Suprapubic skin (tissue), 4 donors: ENCODE measurements at places on chromosomes 2 and 18.

DNA sequence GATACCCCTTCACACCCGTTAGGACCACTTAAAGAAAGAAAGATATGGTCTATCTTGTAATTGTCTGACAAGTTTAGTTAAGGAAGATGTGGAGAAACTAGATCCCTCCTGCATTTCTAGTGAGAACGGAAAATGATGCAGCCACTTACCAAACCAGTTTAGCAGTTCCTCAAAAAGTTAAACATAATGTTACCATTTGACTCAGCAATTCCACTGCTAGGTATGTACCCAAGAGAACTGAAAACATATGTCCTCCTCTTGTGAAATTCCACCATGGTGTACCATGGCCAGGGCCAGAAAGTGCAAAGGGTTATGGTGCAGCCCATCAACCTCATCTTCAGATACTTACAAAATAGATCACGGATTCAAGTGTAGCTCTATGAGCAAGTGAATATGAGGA lies 79.0 kb upstream of the ID2 start:
- no peaks in the 10 kb centered on the region for H3K36me3 ChIP-seq
- H3K4me1 ChIP-seq: peaks cover 3% of the 10 kb centered on the region
- no peak overlapping the region for H3K4me3 ChIP-seq
- no peak overlapping the region for H3K27ac ChIP-seq

GRCh38 chr2:172155752-172156151 lies 53.1 kb upstream of the DLX2 start:
- DNase-seq: no peak
- no peaks in the 10 kb centered on the region for H3K36me3 ChIP-seq
- H3K27me3 ChIP-seq: peaks cover 6% of the 10 kb centered on the region
- no peak overlapping the region for H3K27ac ChIP-seq
- H3K4me3 ChIP-seq: no peak overlapping the region

- H3K27me3 ChIP-seq: no peaks in the 10 kb centered on the region
- no peaks in the 10 kb centered on the region for H3K36me3 ChIP-seq
- H3K4me3 ChIP-seq: no peak overlapping the region
- H3K4me1 ChIP-seq: peaks cover 6% of the 10 kb centered on the region
- H3K27ac ChIP-seq: no peak overlapping the region
Observed at GRCh38 chr2:227881866-227882517, 10.6 kb downstream of the DAW1 start.

- no peaks in the 10 kb centered on the region for H3K27me3 ChIP-seq
- no peak for DNase-seq
- H3K4me3 ChIP-seq: no peak overlapping the region
- no peaks in the 10 kb centered on the region for H3K4me1 ChIP-seq
Observed at GRCh38 chr2:209472112-209472832, 48.4 kb downstream of the MAP2 start.

GRCh38 chr18:79922971-79923411 lies 28.5 kb downstream of the SLC66A2 start:
- no peak overlapping the region for H3K27ac ChIP-seq
- no peak overlapping the region for H3K4me3 ChIP-seq
- H3K27me3 ChIP-seq: no peaks in the 10 kb centered on the region
- no peaks in the 10 kb centered on the region for H3K4me1 ChIP-seq

GRCh38 chr2:99819766-99820165 lies 322.6 kb downstream of the AFF3 start:
- H3K27me3 ChIP-seq: no peaks in the 10 kb centered on the region
- no peak overlapping the region for H3K4me3 ChIP-seq

GRCh38 chr2:207744050-207744449 lies 25.7 kb downstream of the FZD5 start:
- H3K27me3 ChIP-seq: no peaks in the 10 kb centered on the region
- H3K27ac ChIP-seq: no peak overlapping the region
- DNase-seq: no peak
- H3K4me1 ChIP-seq: no peaks in the 10 kb centered on the region

DNA sequence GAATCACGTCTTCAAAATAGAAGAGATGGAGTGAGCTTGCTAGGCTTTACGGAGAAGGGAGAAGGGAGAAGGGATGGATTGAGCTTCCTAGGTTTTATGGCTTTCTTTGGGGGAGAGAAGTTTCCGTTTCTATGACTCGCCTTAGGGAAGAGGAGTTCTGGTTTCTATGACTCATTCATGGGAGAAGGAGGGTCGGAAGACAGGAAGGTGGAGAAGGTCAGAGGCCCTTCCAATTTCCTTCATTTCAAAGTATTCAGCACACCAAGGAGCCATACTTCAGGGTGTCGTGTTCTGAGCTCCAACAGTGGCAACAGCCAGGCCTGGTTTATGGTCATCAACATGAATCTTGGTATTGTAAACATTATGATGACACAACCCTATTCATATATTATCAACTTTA lies 284.7 kb upstream of the VWC2L start:
- no peak for DNase-seq
- no peaks in the 10 kb centered on the region for H3K4me1 ChIP-seq
- no peak overlapping the region for H3K27ac ChIP-seq

DNA sequence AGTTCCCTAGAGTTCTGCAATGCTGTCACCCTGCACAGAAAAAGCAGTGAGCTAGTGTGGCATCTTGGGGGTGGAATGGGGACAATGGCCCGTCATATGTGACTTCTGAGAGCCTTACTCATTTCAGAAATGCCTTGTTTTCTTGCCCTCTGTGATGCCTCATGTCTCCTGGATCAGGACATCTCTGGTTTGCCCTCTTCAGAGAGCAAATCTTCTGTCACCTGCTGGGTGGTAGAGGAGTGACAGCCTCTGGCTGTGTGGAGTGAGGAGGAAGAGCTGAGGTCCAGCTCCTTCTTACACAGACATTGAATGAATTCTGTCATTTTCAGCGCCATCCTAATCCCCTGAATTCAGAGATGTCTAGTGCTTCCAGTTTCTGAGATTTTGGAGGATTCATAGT lies 55.6 kb upstream of the PHLPP1 start:
- DNase-seq: no peak
- H3K36me3 ChIP-seq: no peaks in the 10 kb centered on the region
- no peaks in the 10 kb centered on the region for H3K27me3 ChIP-seq
- no peak overlapping the region for H3K27ac ChIP-seq

- DNase-seq: no peak
- H3K27me3 ChIP-seq: no peaks in the 10 kb centered on the region
- H3K27ac ChIP-seq: no peak overlapping the region
- peaks cover 14% of the 10 kb centered on the region for H3K4me1 ChIP-seq
Observed at GRCh38 chr2:147051248-147051647, 793.6 kb upstream of the ACVR2A start.

GRCh38 chr2:209501579-209501978 lies 77.7 kb downstream of the MAP2 start:
- H3K27ac ChIP-seq: no peak overlapping the region
- H3K36me3 ChIP-seq: no peaks in the 10 kb centered on the region
- peaks cover under 1% of the 10 kb centered on the region for H3K4me1 ChIP-seq
- H3K27me3 ChIP-seq: no peaks in the 10 kb centered on the region
- no peak overlapping the region for H3K4me3 ChIP-seq
- DNase-seq: no peak

- H3K4me3 ChIP-seq: no peak overlapping the region
- H3K4me1 ChIP-seq: no peaks in the 10 kb centered on the region
- H3K27ac ChIP-seq: no peak overlapping the region
- H3K27me3 ChIP-seq: no peaks in the 10 kb centered on the region
- H3K36me3 ChIP-seq: no peaks in the 10 kb centered on the region
- DNase-seq: no peak
Observed at GRCh38 chr2:6730649-6731532, 134.8 kb downstream of the CMPK2 start.

DNA sequence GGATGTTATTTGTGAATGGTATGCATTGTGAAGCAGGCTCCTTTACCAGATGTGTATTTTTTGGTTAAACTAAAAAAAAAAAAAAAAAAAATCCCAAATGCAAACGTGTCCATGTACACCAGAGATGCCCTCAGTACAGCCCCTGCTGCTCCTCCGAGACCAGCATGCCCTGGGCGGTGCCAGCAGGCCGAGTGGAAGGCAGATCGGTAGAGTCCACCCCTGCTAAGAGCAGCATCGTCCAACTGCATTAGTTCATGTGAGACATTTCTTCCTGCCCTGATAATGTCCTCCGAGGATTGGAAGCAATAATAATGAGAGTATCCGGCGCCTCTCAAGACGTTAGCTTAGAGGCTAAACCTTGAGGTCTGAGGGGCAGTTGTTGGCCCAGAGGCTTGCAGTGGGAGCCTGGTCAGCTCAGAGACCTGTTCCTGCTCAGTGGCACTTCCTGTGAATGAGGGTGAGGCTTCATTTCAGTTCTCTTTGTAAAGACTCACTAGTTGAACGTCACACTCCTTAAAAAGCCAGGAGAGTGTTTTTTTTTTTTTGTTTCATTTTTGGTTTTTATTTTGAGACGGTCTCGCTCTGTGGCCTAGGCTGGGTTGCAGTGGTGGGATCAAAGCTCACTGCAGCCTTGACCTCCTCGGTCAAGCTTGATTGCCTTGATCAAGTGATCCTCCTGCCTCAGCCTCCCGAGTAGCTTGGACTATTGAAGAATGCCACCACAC lies 5.6 kb downstream of the SLC66A3 start:
- H3K27me3 ChIP-seq: no peaks in the 10 kb centered on the region
- DNase-seq: no peak
- no peak overlapping the region for H3K4me3 ChIP-seq
- H3K27ac ChIP-seq: no peak overlapping the region

DNA sequence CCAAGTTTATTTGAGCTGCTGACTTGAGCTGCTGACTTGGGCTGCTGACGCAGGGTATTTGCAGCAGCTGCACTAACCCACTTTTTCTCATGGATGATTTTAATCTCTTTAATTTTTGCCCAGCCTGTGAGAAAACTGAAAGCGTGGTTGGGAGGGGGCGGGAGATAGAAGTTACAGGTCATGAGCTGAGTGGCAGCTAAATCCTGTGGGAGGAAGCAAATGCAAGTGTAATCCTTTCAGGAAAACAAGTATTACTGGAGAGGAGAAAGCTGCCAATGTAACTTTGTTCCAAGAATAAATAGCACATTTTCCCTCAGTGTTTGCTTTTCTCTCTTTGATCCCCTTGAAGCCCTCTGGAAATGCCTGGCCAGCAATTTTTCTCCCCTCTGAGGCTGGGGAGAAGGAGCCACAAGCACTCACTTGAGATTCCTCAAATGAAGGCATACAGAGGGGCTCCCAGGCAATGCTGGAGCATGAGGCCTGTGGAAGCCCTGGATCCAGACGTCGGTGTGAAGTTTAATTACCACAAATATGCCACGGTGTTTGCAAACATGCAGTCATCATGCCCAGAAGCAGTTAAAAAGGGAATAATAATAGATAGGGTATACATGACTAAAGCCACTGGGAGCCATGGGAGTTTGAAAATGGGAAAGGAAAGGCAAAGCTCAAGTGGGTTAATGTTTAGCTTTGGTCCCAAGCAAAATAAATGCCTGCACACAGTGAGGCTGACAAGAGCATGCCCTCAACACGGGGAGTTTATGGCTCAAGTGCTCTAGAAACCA lies 10.4 kb upstream of the EVA1A start:
- no peak overlapping the region for H3K4me3 ChIP-seq
- DNase-seq: no peak
- H3K27me3 ChIP-seq: no peaks in the 10 kb centered on the region
- peak overlapping the region; percentile 16 for H3K27ac ChIP-seq

- no peaks in the 10 kb centered on the region for H3K36me3 ChIP-seq
- no peak overlapping the region for H3K27ac ChIP-seq
- H3K27me3 ChIP-seq: no peaks in the 10 kb centered on the region
- no peak overlapping the region for H3K4me3 ChIP-seq
- no peak for DNase-seq
Observed at GRCh38 chr2:217076657-217077232, 216.9 kb upstream of the TNP1 start.

GRCh38 chr2:187593697-187594096 lies 39.5 kb upstream of the TFPI start:
- no peaks in the 10 kb centered on the region for H3K36me3 ChIP-seq
- no peak overlapping the region for H3K27ac ChIP-seq
- DNase-seq: no peak
- H3K27me3 ChIP-seq: no peaks in the 10 kb centered on the region

DNA sequence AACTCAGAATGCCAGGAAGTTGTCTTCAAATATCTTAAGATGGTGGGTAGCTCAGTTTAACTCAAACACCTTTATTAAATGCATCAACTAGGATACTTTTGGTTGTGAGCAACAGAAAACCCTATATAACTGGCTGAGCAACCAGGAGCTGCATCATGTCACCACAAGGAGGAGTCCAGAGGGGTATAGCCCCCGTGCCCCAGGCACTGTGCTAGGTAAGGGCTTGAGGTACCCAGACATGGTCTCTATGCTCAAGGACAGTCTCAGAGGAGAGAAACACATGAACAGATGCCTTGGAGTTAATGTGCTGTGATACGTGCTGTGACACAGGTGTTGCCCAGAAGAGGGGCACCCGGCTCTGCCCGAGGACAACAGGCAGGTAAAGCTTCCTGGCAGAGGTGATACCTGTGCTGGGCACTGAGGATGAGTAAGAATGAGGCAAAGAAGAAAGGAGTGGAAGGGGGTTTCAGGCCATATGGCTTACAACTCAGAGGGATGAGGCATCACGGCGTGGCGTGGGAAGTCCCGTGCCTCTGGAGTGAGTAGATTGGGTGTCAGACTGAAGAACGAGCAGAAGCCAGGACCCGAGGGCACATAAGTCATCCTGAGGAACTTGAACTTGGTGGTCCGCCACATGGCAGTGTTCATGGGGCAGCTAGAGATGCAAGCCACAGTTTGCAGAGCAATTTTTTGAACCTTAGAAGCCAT lies 32.0 kb upstream of the CAB39 start:
- no peak overlapping the region for H3K27ac ChIP-seq
- no peak for DNase-seq

DNA sequence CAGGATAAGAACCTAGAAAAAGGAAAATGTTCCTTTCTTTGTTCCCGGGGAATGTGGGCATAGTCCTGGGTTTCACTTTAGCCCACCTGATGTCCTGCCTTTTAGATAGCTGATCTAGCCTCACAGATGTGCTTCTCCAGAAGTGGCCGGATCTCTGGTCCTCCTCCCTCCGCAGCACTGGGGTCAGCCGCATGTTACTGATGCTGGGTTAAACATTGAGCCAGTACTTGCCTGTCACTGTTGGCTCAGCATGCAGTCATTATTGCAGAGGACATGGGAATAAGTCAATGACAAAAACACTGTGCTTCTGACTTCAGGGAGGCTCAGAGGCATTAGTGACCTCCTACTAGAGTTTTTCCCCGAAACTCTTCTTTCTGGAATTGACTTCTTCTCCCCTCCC lies 27.6 kb downstream of the NCK2 start:
- H3K36me3 ChIP-seq: peaks cover 2% of the 10 kb centered on the region
- H3K4me1 ChIP-seq: peaks cover 41% of the 10 kb centered on the region
- no peak overlapping the region for H3K4me3 ChIP-seq
- DNase-seq: no peak
- no peaks in the 10 kb centered on the region for H3K27me3 ChIP-seq

- no peak overlapping the region for H3K4me3 ChIP-seq
- H3K27me3 ChIP-seq: no peaks in the 10 kb centered on the region
- H3K36me3 ChIP-seq: no peaks in the 10 kb centered on the region
- peaks cover 3% of the 10 kb centered on the region for H3K4me1 ChIP-seq
- H3K27ac ChIP-seq: no peak overlapping the region
- no peak for DNase-seq
Observed at GRCh38 chr2:144137705-144138428, 382.1 kb downstream of the ZEB2 start.

DNA sequence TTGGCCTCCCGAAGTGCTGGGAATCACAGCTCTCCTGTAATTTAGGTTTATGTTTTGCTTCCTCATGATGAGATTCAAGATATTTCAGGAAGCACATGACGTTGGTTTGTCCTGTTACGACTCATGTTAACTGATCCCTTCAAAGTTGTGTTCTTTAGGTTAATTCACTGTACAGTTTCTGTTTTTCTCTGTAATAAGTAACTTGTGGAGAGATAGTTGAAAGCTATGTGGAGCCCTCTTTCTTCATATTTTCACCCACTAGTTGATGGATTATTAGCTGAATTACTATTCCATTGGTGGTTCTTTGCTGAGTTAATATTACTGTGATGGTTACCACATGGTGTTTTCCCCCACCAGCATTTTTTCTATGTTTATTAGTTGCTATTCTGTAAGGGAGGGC lies 18.3 kb upstream of the CHCHD5 start:
- peaks cover 95% of the 10 kb centered on the region for H3K36me3 ChIP-seq
- no peak overlapping the region for H3K4me3 ChIP-seq
- no peak overlapping the region for H3K27ac ChIP-seq
- no peak for DNase-seq
